ENCODE measurements at places on chromosomes 3 and 15. TPM values are rescaled to one million over a fixed set of nuclear protein-coding genes. Genes with fewer than 3 reads are reported as not detected.
A peak's percentile ranks its signal among the peaks of the same experiment; 100 is the strongest.

The SCN11A gene
- total RNA-seq: 0.05 TPM

- no peak for DNase-seq
These were observed 7.5 kb upstream of the PPP1R14D start for GRCh38 chr15:40836020-40836419.

DNA sequence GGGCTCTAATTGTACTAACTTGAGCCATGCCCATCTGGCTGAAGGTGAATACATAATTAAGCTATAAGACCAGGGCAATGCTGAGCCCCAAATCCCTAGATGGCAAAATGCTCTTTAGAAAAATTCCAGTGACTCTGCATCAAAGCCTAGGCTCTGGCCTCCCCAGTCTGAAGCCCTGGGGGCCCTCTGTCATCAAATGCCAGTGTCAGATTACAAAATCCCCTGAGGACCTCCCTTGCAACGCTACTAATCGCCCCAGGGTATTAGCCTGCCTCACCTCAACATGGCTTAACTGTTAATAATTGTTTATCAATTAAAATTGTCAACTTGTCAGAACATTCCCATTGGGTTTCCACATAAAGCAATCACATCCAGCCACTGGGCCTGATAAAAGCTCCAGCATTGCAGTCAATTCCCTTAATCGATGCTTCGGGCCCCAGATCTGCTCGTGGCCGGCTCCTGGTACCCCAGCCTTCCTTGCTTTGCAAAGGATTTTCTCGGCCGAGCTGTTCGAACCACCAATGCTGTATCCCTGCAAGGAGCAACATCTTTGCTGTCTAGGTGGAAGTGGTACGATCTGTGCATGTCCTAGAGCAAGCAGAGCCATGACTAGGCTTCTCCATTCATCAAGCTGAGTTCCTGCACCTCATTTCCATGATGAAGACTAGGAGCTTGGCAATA lies 151.7 kb downstream of the MEGF11 start:
- no peak for DNase-seq

DNA sequence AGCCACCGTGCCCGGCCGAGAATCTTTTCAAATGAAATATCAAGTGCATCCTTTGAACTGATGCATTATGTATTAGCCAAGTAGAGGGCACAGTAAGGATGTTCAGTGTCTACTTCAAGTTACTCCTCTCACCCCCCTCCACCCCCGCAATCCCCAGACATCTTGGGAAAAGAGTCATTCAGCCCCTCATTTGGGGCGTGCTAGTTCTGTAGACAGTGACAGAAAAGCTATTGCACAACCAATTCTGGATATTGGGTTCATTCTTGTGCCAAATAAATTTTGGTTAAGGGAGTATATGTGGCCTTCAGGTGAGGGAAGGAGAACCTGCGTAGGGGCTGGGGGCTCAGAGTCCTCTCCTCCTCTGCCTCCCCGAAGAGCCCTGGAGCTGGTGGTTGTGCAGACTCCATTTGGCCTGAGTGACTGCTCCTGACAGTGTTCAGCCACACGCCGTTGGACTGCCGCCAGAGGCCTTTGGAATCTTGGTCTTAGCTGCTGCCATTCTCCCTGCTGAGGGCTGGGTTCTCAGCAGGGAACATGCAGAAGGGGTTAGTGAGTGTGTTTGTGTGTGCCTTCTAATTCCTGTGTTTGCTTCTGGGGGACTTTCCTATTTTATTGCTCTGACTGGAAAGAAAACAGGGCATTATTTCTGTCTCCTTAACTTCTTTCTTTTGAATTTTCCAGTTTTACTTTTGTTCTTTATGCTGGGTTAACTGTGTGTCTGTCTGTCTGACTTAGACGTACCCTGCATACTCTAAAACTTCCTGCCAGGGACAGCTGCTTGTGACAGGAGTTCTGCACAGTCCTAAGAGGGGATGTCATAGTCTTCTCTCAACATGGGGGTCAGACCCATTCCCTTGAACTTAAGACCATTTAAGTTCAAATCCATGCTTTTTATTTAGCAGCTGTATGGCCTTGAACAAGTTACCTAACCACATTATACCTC lies 21.0 kb downstream of the RARB start:
- DNase-seq: peak; percentile 92

The MEGF11 gene
- total RNA-seq: not detected

GRCh38 chr15:38699633-38700230 lies 135.1 kb upstream of the RASGRP1 start:
- peak; percentile 18 for DNase-seq

GRCh38 chr3:54773271-54773670 lies 154.6 kb downstream of the LRTM1 start:
- no peak for DNase-seq

GRCh38 chr3:109874896-109875708 lies 537.8 kb upstream of the DPPA4 start:
- no peak for DNase-seq

- no peak for DNase-seq
These were observed 71.8 kb downstream of the MINDY2 start for GRCh38 chr15:58842713-58843396.

DNA sequence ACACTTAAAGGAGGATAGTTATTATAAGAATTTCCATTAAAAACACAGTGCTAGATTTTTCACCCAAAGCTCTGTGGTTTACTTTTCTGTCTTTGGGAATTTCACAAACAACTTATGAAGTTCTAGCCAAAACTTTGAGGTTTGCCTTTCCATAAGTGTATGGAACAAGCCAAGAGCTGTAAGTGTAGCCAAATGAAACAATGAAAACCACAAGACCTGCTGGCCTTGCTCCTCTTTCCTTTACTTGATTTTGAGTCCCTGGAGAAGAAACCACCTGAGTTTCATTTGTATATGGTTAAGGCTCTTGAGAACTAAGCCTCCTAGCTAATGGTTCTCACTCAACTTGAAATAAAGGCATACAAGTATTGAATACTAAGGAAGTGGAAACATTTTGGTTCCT lies 365.3 kb upstream of the EPHA3 start:
- DNase-seq: no peak

The GREM1 gene
- total RNA-seq: 0.49 TPM

DNA sequence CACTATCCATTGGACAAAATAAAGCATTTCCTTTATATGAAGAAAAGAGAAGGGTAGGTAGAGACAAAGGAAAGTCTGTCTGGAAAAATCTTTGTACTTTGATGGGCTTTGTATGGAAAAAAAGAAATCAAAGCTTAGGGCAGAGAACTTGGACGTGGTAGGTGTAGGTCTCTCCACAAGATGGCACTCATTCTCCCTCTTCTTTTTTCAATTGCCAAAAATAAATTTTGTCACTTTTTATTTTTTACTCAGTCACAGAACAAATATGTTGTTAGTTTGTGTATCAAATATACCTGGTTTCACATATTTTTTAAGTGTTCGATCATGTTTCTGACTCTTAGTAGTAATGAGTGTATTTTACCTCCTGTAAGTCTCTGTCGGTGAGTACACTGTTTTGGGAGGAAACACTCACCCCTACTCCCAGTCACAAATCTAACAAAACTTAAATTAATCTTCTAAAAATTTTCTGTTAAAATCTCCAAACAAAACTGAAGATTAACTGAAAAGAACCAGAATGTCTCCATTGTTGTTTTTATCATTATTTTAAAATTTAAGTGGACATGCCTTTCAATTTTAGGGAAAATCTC lies 415.8 kb upstream of the GOLIM4 start:
- no peak for DNase-seq

DNA sequence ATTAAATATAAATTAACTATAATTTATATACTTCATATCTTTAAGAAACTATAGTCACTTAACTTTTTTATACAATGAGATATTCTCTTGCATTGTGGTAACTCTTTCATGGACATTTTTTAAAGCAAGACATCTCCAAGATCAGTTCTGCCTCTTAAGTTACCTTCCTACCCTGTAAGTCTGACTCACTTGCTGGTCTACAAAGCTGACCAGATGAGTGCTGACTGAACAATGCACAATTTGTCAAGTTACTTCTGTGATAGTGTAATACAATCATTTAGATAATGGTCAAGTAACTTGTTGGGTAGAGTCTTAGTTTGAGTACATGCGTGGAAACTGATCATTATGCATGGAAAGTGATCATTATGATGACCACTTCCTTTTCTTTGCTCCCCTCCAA lies 145.9 kb downstream of the MEIS2 start:
- DNase-seq: no peak

DNA sequence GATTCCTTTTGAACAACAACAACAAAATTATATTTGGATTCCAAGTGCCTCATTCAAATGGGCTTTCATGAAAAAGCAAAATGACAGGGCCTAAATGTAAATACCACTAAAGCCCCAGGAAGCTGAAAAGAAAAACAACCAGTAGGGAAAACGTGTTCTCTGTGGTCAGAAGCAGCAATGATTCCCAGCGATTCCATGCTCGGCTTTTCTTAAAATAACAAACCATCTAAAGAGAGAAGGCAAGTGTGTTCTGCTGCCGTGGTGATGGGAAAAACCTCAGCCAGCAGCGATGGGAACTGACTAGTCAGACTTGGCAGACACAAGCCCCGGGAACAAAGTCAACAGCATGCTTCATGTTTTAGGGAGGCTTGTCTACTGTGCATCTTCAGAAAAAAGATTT lies 153.6 kb downstream of the TNIK start:
- DNase-seq: peak; percentile 74

DNA sequence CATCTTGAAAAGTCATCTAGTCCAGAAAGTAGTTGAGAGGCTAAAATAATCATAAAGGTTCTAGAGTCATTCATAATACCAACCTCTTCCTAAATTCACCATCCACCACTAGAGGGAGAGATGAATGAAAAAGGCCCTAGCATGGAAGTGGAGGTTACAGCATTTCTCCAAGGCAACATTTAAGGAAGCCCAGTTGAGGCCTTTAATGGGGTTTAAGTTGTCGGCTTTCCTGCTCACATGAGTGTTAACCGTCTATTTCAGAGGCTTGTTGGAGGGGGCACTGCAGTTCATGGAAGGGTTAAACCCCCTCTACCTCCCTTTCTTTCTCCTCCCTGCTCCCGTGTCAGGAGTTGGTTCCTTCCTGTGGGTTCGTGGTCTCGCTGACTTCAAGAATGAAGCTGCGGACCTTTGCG lies 3.8 kb upstream of the SLCO3A1 start:
- DNase-seq: no peak

The UPK1B gene
- total RNA-seq: not detected

The GRAMD1C gene
- 2.0 TPM for total RNA-seq

The LEKR1 gene
- 0.71 TPM for total RNA-seq

GRCh38 chr3:23867838-23868237 lies 49.0 kb downstream of the NKIRAS1 start:
- DNase-seq: no peak

DNA sequence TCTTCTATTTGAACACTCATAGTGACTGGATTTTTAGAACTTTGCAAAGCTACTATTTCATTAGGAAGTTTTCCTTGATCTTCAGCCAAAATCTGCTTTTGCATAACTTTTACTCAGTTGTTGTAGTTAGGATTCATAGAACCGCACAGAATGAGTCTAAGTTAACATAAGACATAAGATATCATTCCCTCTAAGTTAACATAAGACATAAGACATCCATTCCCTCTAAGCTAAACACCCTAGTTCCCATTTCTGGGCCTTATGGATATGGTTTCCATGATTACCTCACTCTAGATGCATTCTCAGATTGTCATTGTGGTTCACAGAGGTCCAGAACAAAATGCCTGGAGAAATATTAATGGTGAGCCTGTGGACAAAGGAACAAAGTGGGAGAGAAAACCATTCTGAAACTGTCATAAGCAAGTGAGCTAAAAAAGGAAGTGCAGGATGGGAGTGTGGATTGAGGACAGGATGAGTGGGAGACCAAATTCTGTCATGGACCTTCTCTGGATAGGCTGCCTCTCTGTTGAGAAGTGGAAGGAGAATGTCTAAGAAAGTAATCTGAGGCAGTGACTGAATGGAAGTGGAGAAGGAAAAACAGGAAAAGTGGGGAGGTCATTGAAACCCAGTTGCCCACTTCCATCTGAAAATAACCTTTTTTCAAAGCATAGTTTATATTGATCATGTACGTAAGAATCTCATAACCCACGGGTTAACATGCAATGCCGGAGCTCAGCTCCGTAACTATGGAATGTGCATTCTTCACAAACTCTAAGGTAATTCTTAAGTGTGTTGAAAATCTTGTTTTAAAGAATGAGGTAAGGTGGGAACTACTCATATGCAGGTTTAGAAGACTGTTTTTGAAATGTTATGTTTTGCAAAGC lies 37.4 kb upstream of the SECISBP2L start:
- DNase-seq: no peak

DNA sequence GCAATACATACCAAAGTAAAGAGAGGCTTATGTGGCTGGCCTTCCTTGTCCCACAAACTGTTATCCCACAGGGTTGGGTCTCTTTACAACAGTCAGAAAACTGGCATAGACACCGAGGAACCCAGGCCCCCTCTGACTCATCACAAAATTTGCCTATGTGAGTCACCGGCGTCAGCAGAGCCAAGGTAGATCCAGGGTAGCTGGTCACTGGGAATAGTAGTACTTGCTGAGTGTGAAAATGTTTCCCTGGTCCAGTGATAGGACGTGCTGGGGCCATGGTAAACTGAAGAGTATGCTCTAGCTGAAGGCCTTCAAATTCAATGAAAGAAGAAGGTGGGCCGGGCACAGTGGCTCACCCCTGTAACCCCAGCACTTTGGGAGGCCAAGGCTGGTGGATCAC lies 27.1 kb upstream of the SKIL start:
- DNase-seq: no peak

The CILP gene
- 7.3 TPM for total RNA-seq

DNA sequence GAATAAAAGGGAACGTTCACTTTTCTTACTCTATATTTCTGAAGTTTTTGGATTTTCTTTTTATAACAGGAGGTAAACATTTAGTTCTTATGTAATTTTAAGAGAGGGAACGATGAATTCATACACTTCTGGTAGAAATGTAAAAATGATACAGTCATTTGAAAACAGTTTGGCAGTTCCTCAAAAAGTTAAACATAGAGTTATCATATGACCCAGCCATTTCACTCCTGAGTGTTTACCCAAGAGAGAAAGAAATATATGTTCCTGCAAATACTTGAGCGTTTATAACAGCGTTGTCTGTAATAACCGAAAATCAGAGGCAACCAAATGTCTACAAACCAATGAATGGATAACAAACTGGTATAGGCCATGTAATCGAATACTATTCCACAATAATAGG lies 20.8 kb upstream of the CCR9 start:
- no peak for DNase-seq

The LYZL4 gene
- not detected for total RNA-seq

Data from left ventricle myocardium inferior (tissue), 1 donor.